Activated naive CD8-positive, alpha-beta T cell treated with anti-CD3 and anti-CD28 coated beads for 36 hours (primary cell): ENCODE measurements at places on chromosomes 16 and 17.
A peak's percentile ranks its signal among the peaks of the same experiment; 100 is the strongest.

- no peak overlapping the region for H3K4me3 ChIP-seq
- DNase-seq, result no peak
- H3K27me3 ChIP-seq, result peaks cover 3% of the 10 kb centered on the region
- H3K27ac ChIP-seq, result no peak overlapping the region
These were observed 348.9 kb upstream of the C16orf82 start for GRCh38 chr16:26717826-26718225.

DNA sequence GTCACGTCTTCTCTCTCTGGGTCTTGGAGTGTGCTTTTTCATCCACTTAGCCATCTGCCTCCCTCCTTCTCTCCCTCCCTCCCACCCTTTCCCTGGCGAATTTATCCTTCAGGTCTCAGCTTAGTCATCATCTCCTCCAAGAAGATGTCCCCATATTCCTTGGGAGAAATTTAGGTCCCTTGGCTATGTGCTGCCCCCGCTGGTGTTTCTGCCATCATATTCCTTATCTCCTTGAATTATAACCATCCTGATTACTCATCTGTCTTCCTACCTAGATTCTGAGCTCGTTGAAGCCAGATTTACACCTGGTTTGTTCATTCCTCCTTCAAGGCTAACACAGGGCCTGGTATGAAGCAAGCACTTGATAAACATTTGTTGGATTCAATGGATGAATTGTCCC is 5.0 kb downstream of the SEZ6L2 start:
- H3K4me1 ChIP-seq, result peaks cover 5% of the 10 kb centered on the region
- DNase-seq, result no peak
- peaks cover 35% of the 10 kb centered on the region for H3K27me3 ChIP-seq

DNA sequence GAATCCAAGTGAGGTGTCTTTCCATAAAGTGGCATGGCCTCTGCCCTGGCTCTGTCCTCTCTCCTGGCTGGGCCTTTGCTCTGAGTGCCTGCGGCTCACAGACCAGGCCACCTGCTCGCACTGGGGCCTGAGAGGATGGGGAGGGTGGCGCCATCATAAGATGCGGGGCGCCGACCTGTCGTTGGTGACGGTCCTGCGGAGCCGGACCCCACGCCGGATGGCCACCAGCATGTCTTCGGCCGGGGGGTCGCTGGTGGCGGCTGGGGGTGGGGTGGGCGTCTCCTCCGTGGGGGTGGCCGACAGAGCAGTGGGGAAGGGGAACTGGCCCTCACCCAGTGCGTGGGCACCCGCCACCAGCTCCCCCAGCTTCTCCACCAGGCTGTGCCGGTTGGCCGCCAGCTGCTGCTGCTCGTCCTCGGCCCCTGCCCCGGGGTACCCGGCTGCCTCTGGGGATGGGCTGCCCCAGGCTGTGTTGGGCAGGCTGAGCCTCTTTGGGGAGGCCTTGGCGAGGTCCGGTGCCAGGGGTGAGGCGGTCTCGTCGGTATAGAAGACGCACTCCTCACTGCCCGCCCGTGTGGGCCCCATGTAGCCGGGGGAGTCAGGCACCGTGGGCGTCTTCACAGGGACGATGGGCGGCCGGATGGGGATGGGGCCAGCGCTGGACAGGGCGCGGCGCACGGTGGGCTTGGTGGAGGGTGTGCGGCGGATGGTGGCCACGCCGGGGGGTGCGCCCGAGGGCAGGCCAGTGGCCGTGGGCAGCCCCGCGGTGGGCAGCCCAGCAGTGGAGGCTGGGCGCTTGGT is 17.4 kb downstream of the IL34 start:
- H3K27me3 ChIP-seq, result no peaks in the 10 kb centered on the region
- no peak overlapping the region for H3K27ac ChIP-seq
- H3K4me1 ChIP-seq, result no peaks in the 10 kb centered on the region
- peaks cover 9% of the 10 kb centered on the region for H3K36me3 ChIP-seq
- DNase-seq, result no peak

- H3K27ac ChIP-seq, result peak overlapping the region; percentile 87
- H3K36me3 ChIP-seq, result peaks cover 17% of the 10 kb centered on the region
- H3K4me3 ChIP-seq, result peak overlapping the region; percentile 97
- no peaks in the 10 kb centered on the region for H3K27me3 ChIP-seq
- DNase-seq, result no peak
These were observed 1.2 kb downstream of the SIAH1 start for GRCh38 chr16:48383877-48384519.

DNA sequence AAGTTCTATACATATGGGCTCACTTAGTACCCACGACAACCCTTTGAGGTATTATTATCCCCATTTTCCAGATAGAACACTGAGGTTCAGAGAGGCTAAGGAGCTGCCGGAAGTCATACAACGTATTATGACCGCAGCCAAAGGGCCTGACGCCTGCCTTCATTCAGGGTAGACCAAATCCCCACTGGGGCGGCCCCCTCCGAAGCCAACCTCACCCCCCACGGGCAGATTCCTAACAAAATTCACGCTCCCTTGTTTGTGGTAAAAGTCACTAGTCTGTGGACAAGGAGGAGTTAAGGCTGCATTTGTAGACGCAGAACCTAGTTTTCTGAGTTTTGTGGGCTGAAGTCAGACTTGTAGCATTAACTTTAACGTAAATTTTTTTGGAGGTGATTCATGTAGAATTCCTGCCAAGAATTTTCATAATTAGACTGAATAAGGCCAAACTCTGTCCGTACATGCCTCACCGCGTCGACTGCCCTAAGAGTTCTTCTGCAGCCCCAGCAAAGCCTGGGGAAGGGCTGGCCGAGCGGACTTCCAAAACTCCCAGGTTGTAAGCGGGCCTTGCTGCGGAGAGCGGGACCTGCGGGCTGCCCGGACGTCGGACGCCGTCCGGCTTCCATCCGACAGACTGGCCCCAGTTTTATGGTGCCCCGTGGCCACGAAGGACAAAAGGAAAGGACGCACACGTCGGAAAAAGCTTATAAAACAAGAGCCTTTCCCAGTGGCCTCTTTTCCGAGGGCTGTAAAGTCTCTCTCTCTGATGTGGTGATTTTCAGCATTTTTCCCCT is 75.7 kb downstream of the NXN start:
- peaks cover 65% of the 10 kb centered on the region for H3K27me3 ChIP-seq
- no peak overlapping the region for H3K27ac ChIP-seq
- H3K4me1 ChIP-seq, result no peaks in the 10 kb centered on the region

- no peak for DNase-seq
- no peaks in the 10 kb centered on the region for H3K27me3 ChIP-seq
- H3K36me3 ChIP-seq, result no peaks in the 10 kb centered on the region
- H3K27ac ChIP-seq, result no peak overlapping the region
- peaks cover 4% of the 10 kb centered on the region for H3K4me1 ChIP-seq
- H3K4me3 ChIP-seq, result no peak overlapping the region
These were observed 11.0 kb downstream of the SLC12A3 start for GRCh38 chr16:56876048-56876447.

GRCh38 chr16:54429029-54429428 is 142.4 kb upstream of the IRX3 start:
- H3K27me3 ChIP-seq, result peaks cover 57% of the 10 kb centered on the region
- H3K27ac ChIP-seq, result no peak overlapping the region
- no peaks in the 10 kb centered on the region for H3K4me1 ChIP-seq
- H3K4me3 ChIP-seq, result no peak overlapping the region

- DNase-seq, result no peak
These were observed 167.0 kb downstream of the UTP18 start for GRCh38 chr17:51427323-51427811.

GRCh38 chr16:822174-822908 is 21.8 kb upstream of the GNG13 start:
- H3K4me3 ChIP-seq, result no peak overlapping the region
- no peak for DNase-seq
- peaks cover 4% of the 10 kb centered on the region for H3K27me3 ChIP-seq
- H3K4me1 ChIP-seq, result peaks cover 3% of the 10 kb centered on the region
- H3K27ac ChIP-seq, result no peak overlapping the region

DNA sequence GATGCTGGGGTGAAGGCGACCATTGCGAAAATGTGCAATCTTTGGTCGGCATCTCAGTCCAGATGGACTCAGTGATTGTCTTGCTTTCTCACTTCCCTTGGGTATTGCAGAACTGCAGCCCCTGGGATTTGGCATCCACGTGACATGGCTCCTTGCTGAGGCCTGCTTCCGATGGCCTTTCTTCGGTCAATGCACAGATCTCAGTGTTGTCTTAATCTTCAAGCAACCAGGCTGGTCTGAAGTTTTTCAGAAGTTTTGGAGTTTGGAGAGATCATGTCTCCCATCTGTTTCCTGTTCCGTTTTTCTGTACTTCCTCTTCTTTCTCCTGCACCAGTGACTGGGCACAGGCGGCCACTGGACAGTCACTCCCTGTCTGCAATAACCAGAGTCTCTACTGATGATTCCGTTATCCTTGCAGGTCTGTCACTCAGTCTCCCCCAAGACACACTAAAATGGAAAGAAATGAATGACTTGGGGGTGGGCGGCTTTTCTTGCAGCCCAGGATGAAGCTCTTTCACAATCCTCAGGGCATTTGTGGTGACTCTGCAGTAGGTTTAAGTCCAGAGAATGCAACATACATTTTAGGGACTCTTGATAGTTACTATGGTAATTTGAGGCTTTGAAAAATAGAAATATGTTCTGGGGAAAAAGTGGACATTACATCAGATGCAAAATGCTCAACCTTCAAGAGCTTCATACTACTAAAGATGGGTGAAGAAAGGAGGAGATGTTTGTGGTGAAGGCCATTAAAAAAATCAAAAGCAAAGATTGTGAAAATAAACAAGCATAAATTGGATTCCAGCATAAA is 106.3 kb upstream of the ZFHX3 start:
- no peak overlapping the region for H3K4me3 ChIP-seq
- H3K27me3 ChIP-seq, result peaks cover 26% of the 10 kb centered on the region
- H3K27ac ChIP-seq, result no peak overlapping the region
- no peak for DNase-seq
- H3K36me3 ChIP-seq, result no peaks in the 10 kb centered on the region

GRCh38 chr16:24689128-24689527 is 40.3 kb upstream of the TNRC6A start:
- no peak overlapping the region for H3K27ac ChIP-seq
- peaks cover 9% of the 10 kb centered on the region for H3K27me3 ChIP-seq
- no peaks in the 10 kb centered on the region for H3K4me1 ChIP-seq
- no peak overlapping the region for H3K4me3 ChIP-seq

DNA sequence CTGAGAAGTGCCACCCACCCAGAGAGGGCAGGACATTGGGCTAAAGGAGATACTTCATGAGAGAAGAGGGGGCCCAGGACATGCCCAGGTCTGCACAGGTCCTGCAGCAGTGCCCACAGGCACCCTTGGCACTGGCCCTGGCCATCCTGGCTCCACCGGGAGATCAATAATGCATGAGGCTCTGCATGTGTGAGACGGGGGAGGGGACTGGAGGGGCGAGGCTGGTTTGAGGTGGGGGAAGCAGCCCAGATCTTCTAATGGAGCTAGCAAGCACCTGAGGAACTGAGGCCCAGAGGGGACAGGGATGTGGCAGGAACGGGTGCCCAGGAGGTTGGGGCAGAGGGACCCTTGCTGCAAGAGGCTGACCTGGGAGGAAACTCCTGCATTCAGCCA is 567 bp downstream of the OSBPL7 start:
- H3K36me3 ChIP-seq, result peaks cover 5% of the 10 kb centered on the region
- no peaks in the 10 kb centered on the region for H3K27me3 ChIP-seq
- H3K4me1 ChIP-seq, result peaks cover 18% of the 10 kb centered on the region
- peak overlapping the region; percentile 79 for H3K27ac ChIP-seq

DNA sequence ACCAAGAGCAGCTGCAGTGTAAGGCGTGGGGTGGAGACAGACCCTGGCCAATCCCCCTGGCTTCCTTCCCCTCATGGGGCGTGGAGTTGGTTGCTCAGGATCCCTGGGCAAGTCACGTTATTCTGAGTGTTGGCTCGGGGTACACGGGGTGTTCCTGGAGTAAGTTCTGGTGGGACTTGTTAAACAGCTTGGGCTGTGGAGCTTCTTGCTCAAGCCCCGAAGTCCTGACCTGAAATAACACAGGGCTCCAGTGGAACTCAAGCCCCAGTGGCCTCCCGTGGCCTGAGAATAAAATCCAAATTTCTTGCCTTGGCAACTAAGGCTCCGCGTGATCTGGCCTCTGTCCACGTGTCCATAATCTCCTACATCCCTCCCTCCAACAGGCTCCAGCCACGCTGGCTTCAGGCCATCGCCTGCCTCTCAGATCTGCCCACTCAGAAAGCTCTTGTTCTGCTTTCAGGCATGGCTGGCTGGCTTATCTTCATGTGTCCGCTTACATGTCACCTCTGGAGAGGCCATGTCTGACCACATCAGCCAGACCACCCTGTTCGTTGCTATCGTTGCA is 49.3 kb upstream of the BCO1 start:
- H3K36me3 ChIP-seq, result no peaks in the 10 kb centered on the region
- H3K27me3 ChIP-seq, result peaks cover 5% of the 10 kb centered on the region
- DNase-seq, result no peak

GRCh38 chr16:11345040-11345862 is at the start of gene RMI2:
Gene RMI2 (plus strand): TSS chr16:11345459. CDS start chr16:11345472, 13 bp downstream.
- peak within 1 kb of the TSS; percentile 78 for H3K27ac ChIP-seq
- H3K4me3 ChIP-seq, result peak within 1 kb of the TSS; percentile 89
- H3K36me3 ChIP-seq, result no peaks in the 10 kb centered on the region
- H3K4me1 ChIP-seq, result peaks cover 33% of the 10 kb centered on the region
- peak; percentile 98 for DNase-seq
- H3K27me3 ChIP-seq, result no peaks in the 10 kb centered on the region

GRCh38 chr17:60577147-60577915 is 22.7 kb upstream of the PPM1D start:
- no peaks in the 10 kb centered on the region for H3K27me3 ChIP-seq
- peak overlapping the region; percentile 10 for H3K27ac ChIP-seq
- H3K4me1 ChIP-seq, result peaks cover 9% of the 10 kb centered on the region
- no peaks in the 10 kb centered on the region for H3K36me3 ChIP-seq
- DNase-seq, result no peak

- H3K27ac ChIP-seq, result no peak overlapping the region
- no peaks in the 10 kb centered on the region for H3K36me3 ChIP-seq
- DNase-seq, result no peak
- H3K4me1 ChIP-seq, result peaks cover 6% of the 10 kb centered on the region
These were observed 6.4 kb upstream of the CCDC182 start for GRCh38 chr17:57751348-57751971.
